ENCODE measurements at places on chromosomes 5 and 9. TPM values are rescaled to one million over a fixed set of nuclear protein-coding genes. Genes with fewer than 3 reads are reported as not detected.

Gene TYRP1
- not detected for polyA plus RNA-seq

Gene PCDHB9
- polyA plus RNA-seq: 4.9 TPM

Gene TBCA
- 397 TPM for polyA plus RNA-seq

Gene LECT2
- not detected for polyA plus RNA-seq

Gene CHMP5
- 286 TPM for polyA plus RNA-seq

Gene MARVELD2
- not detected for polyA plus RNA-seq

Gene FRRS1L
- 20.4 TPM for polyA plus RNA-seq

Gene CATSPER3
- 0.80 TPM for polyA plus RNA-seq

Gene RASGEF1C
- polyA plus RNA-seq: 5.3 TPM

Gene TMEM232
- 7.4 TPM for polyA plus RNA-seq

Gene HK3
- 7.8 TPM for polyA plus RNA-seq

Gene DNAI1
- 0.99 TPM for polyA plus RNA-seq

Gene NRG2
- polyA plus RNA-seq: 5.4 TPM
